ENCODE measurements at places on chromosomes 13 and 19.

- peak; percentile 66 for DNase-seq
Observed at GRCh38 chr19:58544591-58545285, 874 bp downstream of the TRIM28 start.

GRCh38 chr19:7556696-7557315 is 21.3 kb downstream of the PNPLA6 start:
- no peak for DNase-seq

- no peak for DNase-seq
Observed at GRCh38 chr19:54454781-54455675, 6.0 kb downstream of the LENG8 start.

GRCh38 chr13:59975807-59976435 is 187.8 kb downstream of the DIAPH3 start:
- no peak for DNase-seq

DNA sequence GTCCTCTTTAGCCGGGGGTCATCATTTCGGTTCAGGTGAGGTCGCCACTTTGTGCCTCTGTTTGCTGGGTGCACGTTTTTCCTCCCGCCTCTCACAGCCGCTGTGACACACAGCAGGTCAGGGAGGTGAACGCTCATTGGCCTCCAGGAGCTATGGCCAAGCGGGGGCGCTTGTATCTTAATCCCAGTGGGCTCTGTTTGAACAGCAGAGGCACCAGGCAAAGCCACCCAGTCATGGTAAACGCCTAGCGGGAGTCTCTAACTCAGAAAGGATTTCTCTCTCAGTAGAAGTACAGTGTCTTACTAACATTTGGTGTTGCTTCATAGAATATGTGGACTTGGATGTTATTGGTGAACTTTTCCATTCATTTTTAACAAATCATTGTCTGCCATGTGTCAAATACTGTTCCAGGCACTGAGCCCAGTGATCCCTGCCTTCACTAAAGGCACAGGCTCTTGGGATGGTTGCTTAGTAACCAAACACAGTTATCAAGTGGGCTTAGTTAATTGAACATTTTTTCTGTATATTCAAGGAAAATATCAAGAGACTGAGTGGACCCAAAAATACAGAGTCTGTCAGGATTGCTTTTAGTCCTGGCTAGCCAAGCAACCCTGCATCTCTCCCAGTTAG is 186.7 kb downstream of the STK24 start:
- no peak for DNase-seq

GRCh38 chr13:113468472-113469201 is 15.3 kb upstream of the ADPRHL1 start:
- DNase-seq: no peak

DNA sequence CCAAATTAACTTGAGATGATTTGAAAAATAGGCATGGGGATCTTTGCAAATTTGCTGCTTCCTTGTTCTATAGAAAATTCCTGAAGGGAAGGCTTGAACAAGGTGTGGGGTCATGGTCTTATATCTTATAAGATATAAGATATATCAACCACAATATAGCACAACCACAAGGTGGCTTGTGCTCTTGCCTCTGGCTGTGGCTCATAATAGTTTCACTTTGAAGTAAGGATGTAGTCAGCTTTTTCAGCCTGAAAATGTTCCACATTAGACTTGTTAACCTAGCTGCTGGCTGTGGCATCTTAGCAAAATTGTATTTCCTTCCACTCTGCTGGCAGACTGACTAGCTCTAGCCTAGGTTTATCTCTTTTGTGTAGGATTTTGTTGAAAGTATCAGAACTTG is 169.7 kb downstream of the KLF5 start:
- no peak for DNase-seq

DNA sequence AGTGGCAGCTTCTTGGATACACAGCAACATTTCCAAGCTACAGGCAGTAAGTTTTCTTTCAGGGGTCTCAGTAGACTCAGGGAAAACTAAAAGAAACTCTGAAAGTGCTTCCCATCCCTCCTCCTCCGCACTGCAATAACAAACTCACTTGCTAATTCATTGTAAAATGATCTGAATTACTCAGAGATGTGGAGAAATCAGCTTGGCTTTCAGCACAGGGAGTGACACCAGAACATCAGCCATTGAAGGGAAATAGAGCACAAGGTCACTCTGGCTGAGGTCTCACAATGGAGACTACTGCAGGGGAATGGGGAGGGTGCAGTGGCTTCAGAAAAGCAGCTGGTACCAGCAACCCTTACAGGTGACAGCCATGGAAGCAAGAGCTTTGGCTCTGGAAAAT is 137.3 kb upstream of the SERP2 start:
- no peak for DNase-seq

GRCh38 chr19:34818270-34818669 is 45.3 kb upstream of the ZNF599 start:
- DNase-seq: no peak

DNA sequence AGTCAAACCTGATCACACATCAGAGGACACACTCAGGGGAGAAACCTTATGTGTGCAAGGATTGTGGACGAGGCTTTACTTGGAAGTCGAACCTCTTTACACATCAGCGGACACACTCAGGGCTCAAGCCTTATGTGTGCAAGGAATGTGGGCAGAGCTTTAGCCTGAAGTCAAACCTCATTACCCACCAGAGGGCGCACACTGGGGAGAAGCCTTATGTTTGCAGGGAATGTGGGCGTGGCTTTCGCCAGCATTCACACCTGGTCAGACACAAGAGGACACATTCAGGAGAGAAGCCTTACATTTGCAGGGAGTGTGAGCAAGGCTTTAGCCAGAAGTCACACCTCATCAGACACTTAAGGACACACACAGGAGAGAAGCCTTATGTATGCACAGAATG is 8.2 kb upstream of the ZNF527 start:
- DNase-seq: no peak

GRCh38 chr13:99135591-99135990 is 65.1 kb upstream of the UBAC2 start:
- DNase-seq: no peak

DNA sequence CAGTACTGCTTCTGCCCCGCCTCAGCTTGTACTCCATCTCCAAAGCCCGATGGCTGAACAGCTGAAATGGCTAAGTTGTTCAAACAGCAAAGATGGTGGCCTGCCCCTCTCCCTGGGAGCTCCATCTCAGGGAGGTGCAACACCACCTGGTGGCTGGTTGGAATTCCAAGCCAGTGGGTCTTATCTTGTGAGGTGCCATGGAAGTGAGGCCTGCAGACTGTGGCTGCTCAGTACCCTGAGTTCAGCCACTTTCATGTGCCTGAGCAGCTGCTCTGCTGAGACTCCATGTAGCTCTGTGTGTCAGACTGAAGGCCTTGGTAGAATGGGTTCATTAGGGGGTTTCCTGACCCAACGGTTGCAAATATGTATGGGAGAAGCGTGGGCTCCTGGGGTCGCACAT is 67.3 kb upstream of the SPRY2 start:
- no peak for DNase-seq

- no peak for DNase-seq
Observed at GRCh38 chr19:41352609-41353465, 885 bp downstream of the TGFB1 start.

- no peak for DNase-seq
Observed at GRCh38 chr19:7257148-7258040, 36.8 kb downstream of the INSR start.

GRCh38 chr19:54186934-54187381 is 2.4 kb downstream of the MBOAT7 start:
- DNase-seq: no peak

DNA sequence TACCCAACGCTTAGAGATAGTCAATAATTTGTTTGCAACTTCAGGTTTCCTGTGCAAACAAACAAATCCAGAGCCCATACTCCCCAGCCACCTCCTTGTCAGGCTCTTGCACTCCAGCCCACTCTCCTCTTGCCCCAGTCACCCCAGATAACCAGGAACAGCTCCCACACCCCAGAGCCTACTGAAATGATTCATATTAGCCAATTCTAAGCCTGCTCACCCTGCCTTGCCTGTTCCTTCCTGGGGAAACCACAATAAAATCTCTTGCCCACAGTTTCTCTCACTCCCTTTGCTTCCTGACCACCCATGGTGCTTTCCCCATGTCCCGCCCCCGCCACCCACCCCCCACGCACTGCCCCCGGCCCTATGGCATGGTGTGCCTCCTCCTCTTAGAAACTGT is 3.8 kb upstream of the ACTL9 start:
- DNase-seq: no peak

DNA sequence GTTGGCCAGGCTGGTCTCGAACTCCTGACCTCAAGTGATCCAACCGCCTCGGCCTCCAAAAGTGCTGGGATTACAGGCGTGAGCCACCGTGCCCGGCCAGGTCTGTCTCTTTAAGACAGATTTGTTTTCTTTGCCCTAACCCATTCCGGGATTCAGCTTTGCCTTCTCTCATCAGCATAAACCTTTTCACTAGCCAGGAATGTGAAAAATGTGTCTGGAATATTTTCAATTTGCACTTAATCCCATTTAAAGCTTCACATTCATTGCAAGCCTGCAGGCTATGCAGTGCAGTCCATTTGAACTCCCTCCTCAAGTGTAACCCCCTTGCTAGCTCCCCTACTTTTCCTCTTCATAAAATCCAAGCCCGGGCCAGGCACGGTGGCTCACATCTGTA is 880 bp upstream of the TMEM160 start:
- no peak for DNase-seq

DNA sequence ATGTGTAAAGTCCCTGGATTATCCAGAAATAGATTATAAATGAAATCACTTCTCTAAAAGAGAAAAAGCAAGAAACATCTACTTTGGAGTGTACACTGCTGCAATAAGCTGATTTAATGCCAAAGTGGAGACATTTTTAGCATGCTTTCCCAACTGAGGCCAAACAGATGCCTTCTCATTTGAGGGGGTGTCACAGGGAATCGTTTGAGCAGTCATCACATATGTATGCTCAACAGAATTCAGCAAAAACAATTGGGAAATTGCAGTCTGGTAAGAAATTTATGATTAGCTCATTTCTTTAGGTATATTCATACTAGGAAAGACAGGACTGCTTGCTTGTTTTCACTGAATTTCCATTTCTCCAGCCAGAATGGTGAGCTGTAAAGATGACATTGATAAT is 27.3 kb upstream of the TPP2 start:
- DNase-seq: no peak

DNA sequence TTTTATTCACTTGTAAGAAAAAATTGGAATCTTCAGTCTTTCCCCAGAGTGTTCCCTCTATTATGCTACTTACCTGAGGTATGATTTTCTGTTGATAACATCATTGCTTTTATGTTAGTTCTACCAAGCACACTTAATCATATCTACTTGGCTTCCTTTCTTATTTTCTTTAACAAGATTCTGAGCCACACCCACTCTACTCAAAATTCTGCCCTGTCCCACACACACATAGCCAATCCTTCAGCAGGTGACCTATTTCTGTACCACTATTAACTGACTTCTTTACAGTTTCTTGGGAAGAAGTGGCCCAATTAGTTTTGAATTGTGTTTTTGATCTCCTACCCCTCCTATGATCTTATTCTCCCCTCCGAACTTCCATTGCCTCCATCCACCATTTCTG is 215.7 kb downstream of the PCDH9 start:
- no peak for DNase-seq

DNA sequence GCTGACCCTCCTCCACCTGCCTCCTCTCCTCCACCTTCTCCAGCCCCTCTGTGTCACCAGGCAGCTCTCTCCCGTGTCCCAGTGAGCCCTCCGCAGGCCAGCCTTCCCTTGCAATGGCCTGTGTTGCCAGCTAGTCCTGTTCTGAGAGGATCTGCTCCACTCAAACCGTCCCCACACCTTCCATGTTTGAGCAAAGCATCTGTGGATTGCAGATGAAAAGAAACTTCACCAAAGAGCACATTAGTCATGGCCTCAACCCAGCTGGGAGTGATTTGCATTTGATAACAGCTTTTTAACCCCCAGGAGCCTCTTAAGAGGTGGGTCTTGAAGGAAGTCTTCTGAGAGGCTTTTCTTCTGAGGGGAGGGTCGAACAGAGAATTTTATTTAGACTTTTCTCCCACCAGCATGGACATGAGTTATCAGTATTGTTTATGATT is 72.8 kb downstream of the COL4A2 start:
- DNase-seq: no peak

- no peak for DNase-seq
Observed at GRCh38 chr13:24280720-24281119, 28.7 kb upstream of the C1QTNF9 start.

DNA sequence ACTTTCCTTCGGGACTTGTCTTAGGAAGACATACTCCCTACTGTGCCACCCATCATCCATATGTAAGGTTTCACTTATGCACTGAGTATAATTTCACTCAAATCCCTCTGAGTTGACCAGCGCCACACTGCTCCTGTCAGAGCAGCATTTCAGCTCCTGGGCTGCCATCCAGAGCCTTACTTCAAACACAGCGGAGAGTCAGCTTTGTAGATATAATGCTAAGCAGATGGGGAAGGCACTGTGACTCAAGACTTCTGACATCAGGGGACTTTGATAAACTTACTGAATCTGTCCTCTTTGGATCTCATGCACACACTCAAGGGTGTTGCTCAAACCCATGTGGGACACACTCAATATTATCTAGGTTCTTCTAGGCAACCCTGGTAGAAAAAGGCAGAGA is 34.9 kb downstream of the DOCK9 start:
- no peak for DNase-seq

- no peak for DNase-seq
Observed at GRCh38 chr13:21115231-21115630, 53.8 kb upstream of the LATS2 start.

GRCh38 chr13:27018882-27019281 is 152.7 kb downstream of the USP12 start:
- DNase-seq: no peak

- no peak for DNase-seq
Observed at GRCh38 chr13:45384474-45385174, 33.5 kb downstream of the SLC25A30 start.

GRCh38 chr13:24625870-24626849 is 54.0 kb upstream of the ATP12A start:
- no peak for DNase-seq

- DNase-seq: no peak
Observed at GRCh38 chr19:3813473-3814392, 27.6 kb upstream of the MATK start.
